Ascending aorta (tissue), 2 donors: ENCODE measurements at places on chromosomes 5 and 9.

DNA sequence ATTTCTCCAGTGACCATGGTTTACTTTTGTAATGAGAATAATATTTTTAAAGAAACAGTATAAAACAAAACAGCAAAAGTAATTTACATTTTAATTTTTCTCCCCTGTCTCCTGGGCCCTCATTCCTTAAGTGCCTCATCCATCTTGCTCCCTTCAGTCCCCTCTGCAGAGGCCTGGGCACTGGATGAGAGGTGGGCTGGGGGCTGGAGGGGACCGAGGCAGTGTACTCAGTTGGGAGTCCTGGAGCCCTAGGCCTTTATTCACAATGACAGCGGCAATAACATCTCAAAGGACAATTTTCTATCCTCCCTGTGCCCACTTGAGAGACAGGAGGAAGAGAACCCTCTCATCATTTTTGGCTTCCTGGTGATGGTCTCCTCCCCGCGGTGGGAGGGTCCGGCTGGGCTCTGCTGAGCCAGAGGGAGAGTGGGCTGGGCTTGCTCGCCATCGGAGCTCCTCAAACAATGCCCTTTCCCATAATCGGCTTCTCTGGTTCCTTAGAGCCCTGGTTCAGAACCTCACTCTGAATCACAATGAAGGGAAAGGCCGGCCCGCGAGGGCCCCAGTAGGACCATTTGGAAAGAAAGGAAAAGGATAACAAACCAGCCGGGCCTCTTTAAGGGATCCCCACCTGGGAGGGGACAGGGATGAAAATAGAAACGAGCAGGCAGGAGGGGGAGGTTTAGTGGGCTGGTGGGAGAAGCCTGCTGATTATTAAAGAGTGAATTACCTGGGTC lies 9.7 kb upstream of the SMIM32 start:
- no peak for DNase-seq

- DNase-seq: no peak
Observed at GRCh38 chr5:89421035-89421434, 538.1 kb upstream of the MEF2C start.

DNA sequence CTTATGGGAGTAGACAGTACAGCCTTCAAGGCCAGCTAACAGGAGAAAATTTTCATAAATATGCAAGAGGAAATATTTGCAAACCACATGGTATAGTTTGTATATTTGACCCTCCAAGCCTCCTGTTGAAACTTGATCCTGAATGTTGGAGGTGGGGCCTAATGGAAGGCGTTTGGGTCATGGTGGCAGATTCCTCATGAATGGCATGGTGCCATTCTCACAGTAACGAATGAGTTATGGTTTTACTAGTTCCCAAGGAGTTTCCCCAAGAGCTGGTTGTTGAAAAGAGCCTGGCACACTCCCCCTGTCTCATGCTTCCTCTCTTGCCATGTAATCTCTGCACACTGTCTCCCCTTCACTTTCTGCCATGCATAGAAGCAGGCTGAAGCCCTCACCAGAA lies 3.3 kb upstream of the PAIP1 start:
- DNase-seq: no peak

DNA sequence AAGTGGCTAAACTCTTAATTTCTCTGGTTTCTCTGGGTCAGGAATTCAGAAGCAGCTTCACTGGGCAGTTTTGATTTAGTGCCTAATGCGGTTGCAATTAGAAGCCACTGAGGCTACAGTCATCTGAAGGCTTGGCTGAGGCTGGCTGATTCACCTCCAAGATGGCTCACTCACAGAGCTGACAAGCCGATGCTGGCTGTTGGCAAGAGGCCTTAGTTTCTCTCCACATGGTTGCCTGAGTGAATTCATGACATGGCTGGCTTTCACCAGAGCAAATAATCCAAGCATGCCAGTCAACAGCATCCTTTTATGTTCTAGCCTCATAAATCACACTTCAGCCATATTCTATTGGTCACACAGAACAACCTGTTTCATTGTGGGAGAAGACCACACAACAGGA lies 2.8 kb upstream of the CDK7 start:
- DNase-seq: no peak

GRCh38 chr9:14321517-14322130 lies 7.7 kb upstream of the NFIB start:
- no peak for DNase-seq

DNA sequence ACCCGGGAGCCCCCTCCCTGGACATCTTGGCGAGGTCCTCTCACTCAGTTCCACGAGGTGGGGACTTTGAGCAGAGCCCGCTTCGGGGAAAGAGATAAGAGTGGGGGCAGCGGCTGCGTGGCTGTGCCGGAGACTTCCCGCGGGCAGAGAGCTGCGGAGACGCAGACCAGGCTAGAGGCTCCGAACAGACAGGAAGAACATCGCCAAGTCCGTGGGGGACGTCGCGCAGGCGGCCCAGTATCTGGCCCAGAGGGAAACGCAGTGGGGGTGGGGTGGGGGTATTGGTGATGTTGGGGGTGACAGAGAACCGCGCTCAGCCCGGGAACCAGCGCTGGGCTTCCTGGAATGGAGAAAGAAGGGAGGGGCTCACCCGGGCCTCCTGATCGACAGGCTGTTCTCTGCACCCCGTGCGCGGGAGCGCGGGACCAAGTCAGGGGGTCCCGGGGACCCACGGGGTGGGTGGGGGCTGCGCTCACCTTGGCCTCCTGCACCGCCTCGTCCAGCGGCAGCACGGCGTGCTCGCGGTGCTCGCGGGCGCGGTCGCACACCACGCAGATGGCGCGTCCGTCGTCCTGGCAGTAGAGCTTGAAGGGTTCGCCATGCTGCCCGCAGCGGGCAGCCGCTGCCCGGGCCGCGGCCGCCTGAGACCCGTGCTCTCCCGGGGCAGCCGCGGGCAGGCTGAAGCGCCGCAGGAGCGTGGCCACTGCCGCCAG lies 727 bp downstream of the TRIM7 start:
- no peak for DNase-seq

- DNase-seq: no peak
Observed at GRCh38 chr9:36025746-36026145, 11.0 kb upstream of the RECK start.

DNA sequence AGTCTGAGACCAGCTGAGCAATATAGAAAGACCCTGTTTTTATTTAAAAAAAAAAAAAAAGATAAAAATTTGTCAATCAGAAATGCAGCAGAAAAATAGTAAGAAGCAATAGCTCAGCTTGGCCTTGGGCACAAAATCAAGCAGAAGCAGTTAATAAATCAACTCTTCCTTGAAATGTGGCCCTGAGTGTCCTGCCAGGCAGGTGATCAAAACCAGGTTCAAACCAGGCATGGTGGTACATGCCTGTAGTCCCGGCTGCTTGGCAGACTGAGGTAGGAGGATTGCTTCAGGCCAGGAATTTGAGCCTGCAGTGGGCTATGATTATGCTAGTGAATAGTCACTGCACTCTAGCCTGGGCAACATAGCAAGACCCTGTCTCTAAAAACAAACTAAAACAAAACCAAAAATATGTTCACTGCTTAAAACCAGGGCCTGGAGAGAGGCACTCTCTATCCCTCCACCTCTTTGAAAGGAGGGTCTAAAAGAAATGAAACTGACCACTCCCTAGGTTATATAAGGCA lies 27.9 kb upstream of the KLF9 start:
- no peak for DNase-seq

DNA sequence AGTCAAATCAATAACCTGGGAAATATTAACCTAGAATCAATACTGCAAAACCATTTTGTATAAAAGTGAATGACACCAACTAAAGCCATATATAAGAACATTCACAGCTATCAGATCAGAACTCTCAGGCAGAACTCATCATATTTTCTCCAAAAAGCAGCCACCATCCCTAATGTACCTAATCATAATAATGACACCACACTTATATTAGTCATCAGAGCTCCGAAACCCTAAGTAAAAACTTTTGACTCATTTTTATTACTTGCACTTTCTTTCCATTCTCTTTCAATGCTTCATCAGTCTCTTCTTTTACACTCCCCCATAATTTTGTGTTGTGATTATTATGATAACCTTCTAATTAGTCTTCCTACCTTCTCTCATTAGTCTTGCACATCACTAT lies 45.3 kb downstream of the INSL6 start:
- no peak for DNase-seq

- peak; percentile 89 for DNase-seq
Observed at GRCh38 chr9:35748858-35749514, at the start of the genes GBA2 and RGP1. Gene GBA2, minus strand, starts transcription at chr9:35749228. Its CDS starts 524 bp downstream, at chr9:35748704. Gene RGP1, plus strand, starts transcription at chr9:35749287. Its CDS starts 469 bp downstream, at chr9:35749756.

- DNase-seq: no peak
Observed at GRCh38 chr9:114037249-114037648, 40.9 kb downstream of the AMBP start.

GRCh38 chr5:147190331-147190730 lies 44.5 kb upstream of the STK32A start:
- DNase-seq: no peak

- no peak for DNase-seq
Observed at GRCh38 chr5:96968074-96968473, 32.2 kb downstream of the LNPEP start.

DNA sequence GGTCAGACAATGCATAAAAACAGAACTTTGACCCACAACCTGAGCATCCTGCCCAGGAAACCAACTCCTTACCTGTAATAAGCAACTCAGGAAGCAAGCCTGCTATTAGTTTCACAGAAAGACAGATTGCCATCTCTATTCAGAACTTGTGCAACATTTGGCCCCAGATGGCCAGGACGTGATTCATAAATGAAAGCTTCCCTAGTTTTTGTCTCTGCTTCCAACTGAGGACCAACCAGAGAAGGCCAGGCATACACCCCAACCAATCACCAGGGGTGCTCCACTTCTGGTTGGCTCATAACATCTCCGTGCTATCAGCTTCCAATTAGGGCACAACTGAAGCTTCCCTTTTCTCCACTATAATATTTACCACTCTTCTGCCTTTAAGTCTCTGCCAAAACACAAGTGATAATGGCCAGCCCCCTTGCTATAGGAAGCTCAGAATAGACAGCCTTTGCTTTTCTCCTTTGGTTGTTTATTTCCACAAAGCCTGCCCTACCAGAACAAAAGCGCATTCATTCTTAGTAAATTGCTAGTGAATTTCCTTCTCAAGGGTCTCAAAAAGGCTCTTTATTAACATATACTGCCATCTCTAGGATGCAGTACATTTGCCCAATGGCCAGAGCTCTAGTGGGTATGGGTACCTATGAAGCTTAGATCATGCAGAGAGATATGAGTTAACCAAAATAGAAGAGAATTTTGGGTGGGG lies 289.7 kb upstream of the DAP start:
- DNase-seq: no peak

GRCh38 chr9:20355022-20355421 lies 267.3 kb downstream of the MLLT3 start:
- no peak for DNase-seq

DNA sequence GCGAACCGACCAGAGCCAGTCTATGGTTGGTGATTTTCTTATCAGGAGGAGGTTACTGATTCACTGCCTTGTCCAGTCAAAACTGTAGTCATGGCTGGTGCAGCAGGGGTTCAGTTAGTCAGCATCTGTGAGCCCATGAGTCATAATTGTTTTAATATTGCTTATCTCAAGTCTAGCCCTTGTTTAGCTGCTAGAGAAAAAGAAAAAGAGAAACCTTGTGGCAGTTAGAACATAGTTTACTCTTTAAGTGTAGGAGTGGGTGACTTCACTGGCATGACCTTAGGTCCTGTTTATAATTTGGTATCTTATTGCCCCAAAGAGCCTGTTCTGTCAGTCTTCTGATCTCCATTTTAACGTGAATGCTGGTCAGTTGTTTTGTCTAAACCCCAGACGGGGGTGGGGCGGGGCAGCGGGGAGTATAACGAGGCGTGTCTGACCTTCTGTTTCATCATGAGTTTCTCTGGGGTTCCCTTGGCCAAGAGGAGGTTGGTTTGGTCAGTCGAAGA lies 76.9 kb upstream of the NFIL3 start:
- DNase-seq: no peak

DNA sequence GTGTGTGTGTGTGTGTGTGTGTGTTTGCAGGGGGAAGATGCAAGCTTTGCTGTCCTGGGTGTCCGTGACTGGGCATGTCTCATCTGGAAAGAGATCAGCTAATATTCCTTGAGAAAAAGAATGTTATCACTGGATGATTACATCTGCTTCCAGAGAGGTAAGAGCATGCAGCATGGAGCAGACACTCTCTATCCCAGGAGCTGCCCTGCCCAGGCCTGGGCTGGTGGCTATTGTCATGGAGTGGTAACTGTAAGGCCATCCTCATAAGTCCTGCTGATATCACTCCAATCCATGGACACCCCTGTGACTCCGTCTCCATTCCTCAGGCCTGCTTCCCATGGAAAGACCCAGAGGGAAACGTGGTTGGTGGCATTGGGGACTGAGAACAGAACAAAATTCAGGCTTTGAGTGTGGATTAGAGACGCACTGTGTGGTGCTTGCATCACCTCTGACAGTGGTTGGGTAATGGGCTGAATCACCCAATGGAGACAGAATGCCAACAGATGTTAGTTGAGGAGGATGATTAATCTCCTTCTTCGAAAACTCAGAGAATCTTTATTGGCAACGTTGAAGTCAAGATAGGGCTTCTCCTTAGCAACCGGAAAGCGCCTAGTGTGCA lies 52.0 kb upstream of the KCNIP1 start:
- DNase-seq: no peak

DNA sequence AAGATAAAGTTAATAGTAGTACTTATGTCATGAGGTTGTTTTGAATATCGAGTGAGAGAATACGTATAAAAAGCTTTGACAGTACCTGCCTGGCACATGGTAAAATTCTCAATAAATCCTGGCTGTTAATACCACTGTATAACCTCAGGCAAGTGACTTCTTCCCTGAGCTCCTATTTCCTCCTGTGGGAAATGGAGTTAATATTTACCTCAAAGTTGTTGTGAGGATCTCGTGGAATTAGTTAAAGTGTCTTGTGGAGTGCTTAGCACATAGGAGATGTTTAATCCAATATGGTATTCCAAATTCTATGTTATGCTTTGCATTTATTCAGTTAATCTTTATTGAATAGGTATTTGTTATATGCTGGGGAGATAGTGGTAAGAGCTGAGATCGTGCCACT lies 18.5 kb downstream of the FOCAD start:
- no peak for DNase-seq

- no peak for DNase-seq
Observed at GRCh38 chr9:125323615-125324014, 62.0 kb downstream of the GAPVD1 start.

DNA sequence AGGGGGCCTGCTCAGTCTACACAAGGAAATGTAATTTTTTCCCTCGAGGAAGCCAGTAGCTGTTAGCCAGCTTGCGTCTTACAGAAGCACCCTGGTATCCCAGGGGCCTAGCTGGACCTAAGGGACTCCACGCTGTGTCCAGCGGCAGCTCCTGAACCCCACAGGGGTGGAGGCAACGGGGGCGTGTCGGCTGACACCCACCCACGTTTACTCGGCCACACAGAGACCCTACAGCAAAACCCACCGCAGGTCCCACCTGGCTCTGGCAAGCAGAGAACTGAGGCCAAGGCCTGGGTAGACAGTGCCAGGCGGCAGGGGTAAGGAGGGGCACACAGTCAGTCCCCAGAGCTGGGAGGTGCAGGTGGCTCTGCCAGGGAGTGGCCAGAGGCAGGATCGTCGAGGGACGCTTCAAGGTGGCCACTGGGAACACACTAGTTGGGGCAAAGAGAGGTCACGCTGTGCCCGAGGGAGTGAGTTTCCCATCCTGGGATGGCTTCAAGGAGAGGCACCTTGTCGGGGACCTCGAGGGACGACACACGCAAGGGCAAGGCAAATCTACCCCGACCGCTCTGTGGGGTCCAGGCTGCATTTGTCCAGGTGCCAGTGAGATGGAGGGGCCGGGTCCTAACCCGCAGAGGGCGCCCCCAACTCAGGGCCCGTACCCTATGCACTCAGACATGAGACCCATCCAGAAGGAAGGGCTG lies 20.7 kb downstream of the BRD3OS start:
- DNase-seq: no peak
